Mesothelial cell of epicardium (in vitro differentiated cells): ENCODE measurements at places on chromosomes 11 and 22. TPM values are rescaled to one million over a fixed set of nuclear protein-coding genes. Genes with fewer than 3 reads are reported as not detected.
A peak's percentile ranks its signal among the peaks of the same experiment; 100 is the strongest.

DNA sequence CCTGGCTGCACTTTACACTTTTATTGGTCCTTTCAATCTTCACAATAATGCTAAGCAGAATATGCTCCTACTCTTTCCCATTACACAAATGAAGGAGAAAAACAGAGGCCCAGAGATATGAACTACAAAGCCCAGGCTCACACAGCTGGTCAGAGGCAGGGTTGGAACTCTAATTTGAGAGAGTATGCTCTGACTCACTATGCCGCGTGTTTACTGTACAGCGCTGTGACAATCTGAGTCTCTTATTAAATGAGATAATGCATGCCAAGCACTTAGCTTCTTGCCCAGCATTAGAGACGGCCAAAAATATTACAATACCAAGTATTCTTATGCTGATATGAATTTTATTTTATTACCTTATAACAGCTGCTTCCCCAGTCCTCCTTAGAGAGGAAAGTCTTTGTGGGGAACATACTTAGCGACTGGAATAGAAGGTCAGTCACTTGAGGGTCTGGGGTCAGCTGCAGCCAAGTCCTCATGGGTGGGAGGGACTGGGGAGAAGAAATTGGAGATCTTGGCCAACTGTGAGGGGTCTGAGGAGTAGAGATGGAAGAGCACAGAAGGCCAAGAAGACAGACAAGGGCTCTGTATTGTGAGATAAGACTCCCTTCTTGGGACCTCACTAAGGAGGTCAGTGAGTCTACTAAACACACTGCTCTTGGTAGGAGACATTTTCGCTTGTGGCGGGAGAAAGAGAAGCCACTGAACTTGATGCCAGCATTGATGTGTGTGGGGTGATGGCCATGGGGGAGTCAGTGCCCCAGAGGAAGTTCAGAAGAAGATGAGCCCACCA is 150.8 kb upstream of the TIMP3 start:
- H3K36me3 ChIP-seq = peaks cover 3% of the 10 kb centered on the region
- H3K27me3 ChIP-seq = no peaks in the 10 kb centered on the region
- H3K4me3 ChIP-seq = no peak overlapping the region
- peaks cover 3% of the 10 kb centered on the region for H3K4me1 ChIP-seq

DNA sequence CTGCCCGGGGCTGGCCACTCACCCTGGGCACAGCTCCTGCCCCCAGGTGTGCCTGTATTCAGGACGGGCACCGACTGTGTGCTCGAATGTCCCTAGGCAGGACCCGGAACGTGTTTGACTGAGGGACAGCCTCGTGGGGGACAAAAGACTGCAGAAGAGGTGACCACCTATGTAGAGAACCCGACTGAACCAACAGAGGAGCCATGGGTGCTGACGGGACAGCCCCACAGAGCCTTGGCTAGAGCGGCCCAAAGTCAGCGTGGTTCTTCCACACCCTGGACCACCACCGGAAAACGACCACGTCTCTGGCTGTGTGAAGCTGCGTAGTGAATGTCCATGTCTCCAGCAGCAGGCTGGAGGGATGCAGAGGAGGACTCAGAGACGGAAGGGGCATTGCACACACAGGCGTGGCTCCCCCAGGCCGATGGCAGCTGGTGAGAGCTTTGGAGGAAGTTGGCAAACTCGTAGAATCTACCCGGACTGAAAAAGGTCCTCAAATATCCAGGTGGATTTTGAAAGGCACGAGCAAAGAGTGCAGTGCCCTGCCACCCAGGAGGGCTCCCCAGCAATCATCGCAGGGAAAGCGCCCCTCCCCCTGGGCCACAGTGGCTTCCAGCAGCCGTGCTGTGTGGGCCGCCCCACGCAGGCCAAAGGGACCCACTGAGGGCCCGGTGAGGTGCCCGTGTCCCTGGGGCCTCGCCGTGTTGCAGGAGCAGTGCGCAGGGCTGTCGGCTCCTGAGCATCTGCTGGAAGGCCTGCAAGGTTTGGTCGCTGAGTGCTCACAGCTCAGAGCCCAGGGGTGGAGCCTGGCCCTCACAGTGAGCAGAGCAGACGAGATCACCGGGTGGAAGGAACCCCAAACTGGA is 17.5 kb upstream of the MUC5B start:
- no peak overlapping the region for H3K27ac ChIP-seq
- no peak overlapping the region for H3K4me3 ChIP-seq
- H3K36me3 ChIP-seq = no peaks in the 10 kb centered on the region
- H3K27me3 ChIP-seq = peaks cover 3% of the 10 kb centered on the region
- DNase-seq = peak; percentile 35
- no peaks in the 10 kb centered on the region for H3K4me1 ChIP-seq

GRCh38 chr11:30106222-30107181 is 89.7 kb upstream of the KCNA4 start:
- H3K27ac ChIP-seq = no peak overlapping the region
- H3K36me3 ChIP-seq = no peaks in the 10 kb centered on the region
- no peak for DNase-seq
- no peaks in the 10 kb centered on the region for H3K27me3 ChIP-seq
- no peak overlapping the region for H3K4me3 ChIP-seq

Gene ATM
- total RNA-seq = 73.3 to 81.6 TPM (median 78.0 TPM) in 3 replicates
